ENCODE measurements at places on chromosomes 4 and X.

- DNase-seq: peak; percentile 30
Measured at GRCh38 chr4:26022346-26023202, 108.6 kb downstream of the SMIM20 start.

DNA sequence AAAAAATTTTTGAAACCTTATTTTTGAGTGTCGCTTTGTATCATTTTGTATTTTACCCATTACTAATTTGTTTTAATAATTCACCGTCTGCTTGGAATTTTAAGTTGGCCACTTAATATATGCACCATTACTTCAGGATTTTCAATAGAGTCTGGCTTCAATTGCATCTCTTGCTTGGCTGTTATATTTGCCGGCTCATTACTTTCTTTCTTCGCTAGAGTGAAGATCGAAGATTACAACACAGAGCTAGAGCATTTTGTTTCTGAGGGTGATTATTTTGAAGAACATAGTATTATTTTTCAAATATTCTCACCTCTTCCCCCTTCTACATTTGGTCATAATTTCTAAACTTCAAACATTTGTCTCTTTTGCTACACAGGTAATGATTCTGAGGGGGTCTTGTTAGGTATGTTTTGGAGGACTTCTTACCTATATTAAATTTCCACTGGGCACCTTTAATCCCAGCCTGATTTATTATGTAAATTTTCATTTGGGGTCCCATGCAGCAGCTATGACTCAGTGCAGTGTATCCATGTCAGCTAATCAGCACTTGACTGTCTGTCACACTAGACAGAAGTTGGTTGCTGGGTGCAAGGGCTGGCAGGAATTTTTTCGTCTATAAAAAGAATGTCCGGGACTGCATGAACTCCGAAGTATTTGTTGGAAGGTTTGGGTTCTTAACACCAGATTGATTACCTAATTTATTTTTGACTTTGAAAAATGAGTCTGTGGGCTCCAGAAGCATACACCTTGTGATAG is 18.6 kb downstream of the TBC1D1 start:
- DNase-seq: no peak

- no peak for DNase-seq
Measured at GRCh38 chr4:6125103-6125651, 75.2 kb downstream of the JAKMIP1 start.

DNA sequence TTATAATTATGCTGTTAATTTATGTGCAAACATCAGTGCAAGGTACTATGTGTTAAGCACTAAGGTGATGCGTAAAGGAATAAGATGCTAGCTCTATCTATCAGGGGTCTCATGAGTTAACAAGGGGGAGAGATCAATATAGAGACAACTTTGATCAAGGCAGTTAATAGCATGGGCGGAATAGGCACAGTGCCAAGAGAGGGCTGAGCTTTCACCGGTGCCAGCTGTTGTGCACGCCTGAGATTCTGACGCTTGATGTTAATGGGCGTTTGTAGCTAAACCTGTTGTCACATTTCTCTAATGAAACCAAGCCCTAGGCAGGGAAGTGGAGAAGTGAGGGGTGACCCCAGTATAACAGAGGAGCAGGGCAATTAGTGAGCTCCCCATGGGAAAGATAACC is 86.0 kb upstream of the NMU start:
- DNase-seq: peak; percentile 37

- DNase-seq: no peak
Measured at GRCh38 chrX:72735561-72735960, 21.5 kb upstream of the PHKA1 start.

DNA sequence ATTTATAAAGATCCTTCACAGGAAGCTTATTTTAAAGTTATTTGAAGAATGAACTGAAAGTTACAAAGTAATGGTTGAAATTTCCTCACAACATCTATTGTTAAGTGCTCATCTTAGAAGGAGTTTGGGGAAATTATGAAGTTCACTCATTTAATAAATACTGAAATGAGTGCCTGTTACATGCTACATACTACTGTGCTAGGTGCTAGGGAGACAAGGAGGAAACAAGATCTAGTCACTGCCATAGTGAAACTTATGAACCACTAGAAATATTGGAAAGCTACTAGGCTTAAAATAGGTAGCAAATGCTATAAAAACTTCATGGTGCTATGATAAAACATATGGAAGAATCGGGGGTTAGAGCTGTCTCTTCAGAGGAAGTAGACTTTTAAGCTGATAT is 97.1 kb downstream of the JADE1 start:
- no peak for DNase-seq

GRCh38 chrX:97452283-97452682 is 568.6 kb downstream of the RPA4 start:
- no peak for DNase-seq

DNA sequence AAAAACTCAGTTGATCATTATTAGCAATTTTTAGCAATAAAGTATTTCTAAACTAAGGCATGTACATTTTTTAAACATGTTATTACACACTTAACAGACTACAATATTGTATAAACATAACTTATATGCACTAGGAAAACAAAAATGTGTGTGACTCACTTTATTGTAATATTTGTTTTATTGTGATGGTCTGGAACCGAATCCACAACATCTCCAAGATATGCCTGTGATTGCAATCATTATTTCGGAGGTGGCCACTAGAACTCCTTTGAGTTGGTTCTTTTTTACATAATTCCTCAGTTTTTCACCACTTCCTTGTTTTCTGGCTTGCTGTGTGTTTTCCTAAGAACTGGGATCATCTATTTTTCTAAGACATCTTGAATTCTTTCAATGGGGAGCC is 53.7 kb downstream of the FBXW7 start:
- DNase-seq: no peak

DNA sequence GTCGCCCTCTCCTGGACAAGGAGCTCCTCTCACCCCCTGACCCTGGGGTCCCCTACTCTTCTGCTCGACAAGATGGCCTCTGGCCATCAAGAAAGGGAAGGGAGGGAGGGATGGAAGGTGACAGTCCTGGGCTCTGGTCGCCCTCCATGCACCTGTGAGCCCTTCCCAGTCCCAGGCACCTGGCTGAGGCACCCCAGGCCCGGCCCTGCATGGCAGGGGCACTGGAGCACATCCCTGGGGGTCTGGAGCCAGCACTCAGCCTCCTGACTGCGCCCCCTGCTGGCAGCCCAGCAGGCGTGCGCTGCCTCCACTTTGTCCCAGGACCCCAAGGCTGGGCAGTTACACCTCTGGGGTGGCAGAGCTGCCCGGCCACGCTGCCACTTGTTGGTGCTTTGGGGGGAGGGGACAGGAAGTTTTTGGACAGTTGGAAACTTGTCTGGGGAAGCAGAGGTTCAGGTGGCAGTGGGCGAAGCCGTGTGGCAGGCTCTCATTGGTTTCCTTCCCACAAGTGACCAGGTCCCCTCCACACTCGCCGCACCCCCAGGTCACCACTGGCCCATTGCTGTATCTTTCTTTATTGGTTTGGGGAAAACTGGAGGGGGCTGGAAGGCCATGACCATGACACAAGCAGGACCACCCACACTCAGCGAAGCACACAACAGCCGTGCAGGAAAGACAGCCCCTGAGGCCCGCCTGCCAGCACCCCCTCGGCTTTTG is 4.3 kb downstream of the PNCK start:
- DNase-seq: no peak
